ENCODE measurements at places on chromosomes 3 and 15.

DNA sequence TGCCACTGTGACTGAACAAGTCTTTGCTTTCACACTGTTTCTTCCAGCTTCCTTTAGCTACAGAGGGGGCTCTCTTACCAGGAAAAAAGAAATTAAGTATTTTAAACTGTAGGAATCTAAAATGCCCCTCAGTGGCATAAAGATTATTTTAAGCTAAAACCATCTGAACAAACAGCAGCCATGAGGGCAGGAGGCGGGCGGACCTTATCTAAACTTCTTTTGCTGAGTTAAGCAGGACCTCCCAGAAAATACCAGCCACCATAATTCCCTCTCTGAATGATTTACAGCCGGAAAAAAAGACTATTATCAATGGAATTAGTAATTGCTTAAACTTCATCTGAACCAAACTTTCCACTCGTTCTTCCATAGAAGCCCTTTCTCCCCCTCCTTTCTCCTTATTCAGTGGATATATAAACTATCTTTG, 5.2 kb upstream of the TOPAZ1 start:
- DNase-seq: no peak

DNA sequence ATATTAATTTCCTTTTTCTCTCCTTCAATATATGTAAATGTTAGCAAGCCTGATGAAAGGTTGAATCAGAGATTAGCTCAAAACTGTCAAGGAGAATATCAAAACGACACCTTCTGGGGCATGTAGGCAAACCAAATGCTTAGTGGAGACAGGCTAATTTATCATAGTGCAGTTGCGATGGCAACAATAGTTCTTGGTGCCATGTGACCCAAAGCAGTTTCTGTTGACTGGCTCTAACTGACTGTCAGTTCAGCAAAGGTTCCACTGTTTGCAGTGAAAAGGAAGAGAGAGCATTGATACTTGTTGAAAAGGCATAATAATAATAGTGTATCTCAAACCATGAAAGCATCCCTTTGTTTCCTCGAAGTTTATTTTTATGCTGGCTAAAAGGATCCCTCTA, 513.9 kb downstream of the NLGN1 start:
- no peak for DNase-seq

DNA sequence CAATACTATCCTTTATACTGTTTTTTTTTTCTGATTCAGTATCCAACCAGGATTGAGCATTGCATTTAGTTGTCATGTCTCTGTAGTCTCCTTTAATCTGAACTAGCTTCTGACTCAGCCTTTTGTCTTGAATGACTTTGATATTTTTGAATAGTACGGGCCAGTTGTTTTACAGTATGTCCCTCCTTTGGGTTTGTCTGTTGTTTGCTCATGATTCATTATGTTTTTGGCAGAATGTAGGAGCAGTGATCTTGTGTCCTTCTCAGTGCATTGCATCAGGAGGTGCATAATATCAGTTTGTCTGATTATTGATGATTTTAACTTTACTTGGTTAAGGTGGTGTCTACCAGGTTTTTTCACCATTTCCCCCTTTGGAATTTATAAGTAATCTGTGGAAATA, 20.5 kb downstream of the EXOG start:
- no peak for DNase-seq

DNA sequence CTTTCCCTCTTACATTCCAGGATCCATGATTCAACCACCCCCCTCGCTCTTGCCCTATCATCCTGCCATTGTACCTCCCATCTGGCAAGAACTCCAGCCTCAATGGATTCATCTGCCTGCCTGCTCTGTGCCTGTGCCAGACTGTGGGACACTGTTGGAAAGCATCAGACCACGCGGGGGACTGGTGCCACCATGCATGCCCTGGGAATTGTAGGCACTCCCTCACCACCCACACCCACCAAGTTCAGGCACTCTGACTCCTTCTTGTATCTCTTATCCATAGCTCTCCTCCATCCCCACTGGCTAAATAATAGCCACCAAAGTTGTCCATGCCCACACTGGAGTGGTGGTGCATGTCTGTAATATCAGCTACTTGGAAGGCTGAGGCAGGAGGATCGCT, 143.8 kb downstream of the TPRA1 start:
- no peak for DNase-seq

DNA sequence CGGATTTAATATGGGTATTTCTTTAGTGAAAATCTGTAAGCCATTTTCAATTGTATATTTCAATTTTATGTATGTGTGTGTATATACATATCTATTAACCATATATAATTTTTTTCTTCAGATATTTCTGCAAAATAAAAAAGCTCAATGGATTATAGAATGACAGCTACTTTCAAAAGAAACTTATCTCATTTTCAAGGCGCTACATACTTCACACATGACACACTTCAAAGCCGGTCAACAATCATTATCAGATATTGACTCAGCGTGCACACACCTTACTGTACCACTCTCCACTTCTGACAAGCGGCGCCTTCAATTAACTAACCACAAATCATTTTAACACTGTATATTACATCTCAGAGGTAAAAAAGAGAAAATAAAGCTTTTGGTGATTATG, 39.6 kb downstream of the ATP13A3 start:
- no peak for DNase-seq

- DNase-seq: no peak
Measured at GRCh38 chr3:8843347-8843746, 73.9 kb upstream of the OXTR start.

- DNase-seq: no peak
Measured at GRCh38 chr3:42704136-42704841, 1.7 kb upstream of the HHATL start.

- DNase-seq: no peak
Measured at GRCh38 chr15:58407778-58408177, 24.0 kb upstream of the LIPC start.

GRCh38 chr15:31320022-31320421, 6.6 kb upstream of the KLF13 start:
- DNase-seq: no peak

- no peak for DNase-seq
Measured at GRCh38 chr3:179247289-179248015, 3.5 kb downstream of the KCNMB3 start.

DNA sequence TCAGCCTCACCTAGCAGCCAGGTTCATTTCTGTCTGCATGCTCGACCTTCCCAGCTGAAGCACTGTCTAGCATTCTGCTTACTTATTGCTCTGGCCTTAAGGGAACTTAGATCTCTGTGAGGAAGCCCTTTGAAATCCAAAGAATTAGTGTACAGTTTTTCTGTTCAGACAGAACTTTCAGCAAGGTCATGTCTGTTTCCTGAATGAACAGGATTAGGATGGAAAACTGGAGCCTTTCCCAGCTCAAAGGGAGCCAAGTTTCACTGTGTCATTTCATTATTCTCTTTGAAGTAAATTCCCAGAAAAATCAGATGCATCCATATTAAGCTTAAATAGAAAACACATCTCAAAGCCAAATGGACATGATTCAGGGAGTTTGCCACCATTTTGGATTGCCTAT, 457.3 kb upstream of the KCNMB2 start:
- no peak for DNase-seq

DNA sequence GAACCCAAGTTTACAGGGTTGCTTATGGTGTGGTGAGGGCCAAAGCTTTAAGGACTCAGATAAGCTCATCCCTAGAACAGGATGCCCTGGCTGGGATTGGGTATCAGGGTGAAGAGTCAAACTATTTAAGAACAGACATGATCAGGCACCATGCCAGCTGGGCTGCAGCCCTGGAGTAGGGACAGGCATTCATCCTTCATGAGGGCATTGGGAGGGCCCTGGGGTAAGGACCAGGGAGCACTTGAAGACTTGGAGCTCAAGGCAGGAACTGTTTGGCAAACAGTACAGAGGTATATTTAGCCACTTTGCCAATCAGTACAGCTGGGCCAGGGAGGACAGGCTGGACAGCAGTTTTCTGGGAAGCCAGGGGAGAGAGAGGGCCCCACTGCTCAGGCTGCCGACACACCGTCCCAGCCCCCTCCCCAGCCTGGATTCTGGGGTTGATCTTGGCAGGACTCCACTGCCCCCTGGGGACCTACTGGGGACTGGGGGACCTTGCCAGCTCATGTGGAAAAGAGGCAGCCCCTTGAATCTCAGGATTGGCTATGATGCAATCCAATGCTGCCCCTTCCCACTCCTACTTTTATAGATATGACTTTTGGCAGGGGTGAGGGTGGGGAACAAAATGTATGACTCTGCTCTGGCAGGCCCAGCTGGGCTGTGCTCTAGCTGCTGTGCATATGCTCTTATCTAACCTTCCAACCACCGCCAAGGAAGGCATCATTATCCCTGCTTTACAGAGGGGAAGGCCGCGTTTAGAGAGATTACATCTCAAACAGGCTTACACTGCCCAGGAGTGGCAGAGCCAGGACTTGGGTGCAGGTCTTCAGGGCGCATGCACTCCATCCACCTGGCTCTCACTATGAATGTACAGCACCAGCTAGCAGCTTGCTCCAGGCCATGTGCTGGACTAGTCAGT, 2.3 kb downstream of the PLA2G4E start:
- DNase-seq: no peak

DNA sequence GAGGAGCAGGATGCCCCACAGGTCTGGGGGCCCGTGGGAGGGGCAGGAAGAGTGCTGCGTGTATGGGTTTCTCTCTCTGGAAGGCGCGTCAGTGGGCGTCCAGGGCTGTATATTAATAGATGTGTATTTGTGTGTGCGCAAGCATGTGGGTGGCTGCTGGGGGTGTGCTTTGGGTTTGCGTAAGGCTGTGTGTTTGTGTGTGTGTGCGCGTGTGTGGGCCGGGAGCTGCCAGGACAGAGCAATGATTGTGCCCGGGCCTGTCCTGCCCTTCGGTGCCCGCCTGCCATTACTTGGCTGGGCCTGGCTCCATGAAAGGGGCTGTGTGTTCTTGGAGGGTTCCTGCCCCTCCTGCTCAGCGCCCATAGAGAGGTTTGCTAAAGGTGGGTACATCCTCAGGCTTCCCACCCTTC, 16.3 kb downstream of the CSPG4 start:
- peak; percentile 41 for DNase-seq

DNA sequence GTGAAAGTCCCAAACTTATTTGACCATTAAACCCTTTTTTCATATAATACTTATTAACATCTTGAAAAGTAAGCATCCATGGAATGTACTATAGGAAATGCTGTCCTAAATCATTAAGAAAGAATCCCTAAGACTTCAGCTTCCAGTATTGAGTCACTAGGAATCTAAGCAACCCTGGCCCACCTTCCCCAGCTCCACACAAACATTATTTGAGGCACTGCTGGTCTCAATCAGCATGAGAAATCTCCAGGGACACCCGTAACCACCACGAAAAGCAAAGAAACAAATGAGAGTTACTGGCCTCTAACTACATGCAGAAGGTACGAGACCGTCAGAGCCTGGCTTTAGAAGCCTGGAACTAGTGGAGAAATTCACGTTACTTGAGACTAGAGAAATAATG, 68.2 kb downstream of the POLQ start:
- no peak for DNase-seq

GRCh38 chr3:192727032-192727847, at the start of gene FGF12:
TSS of gene FGF12 (minus strand) at chr3:192727541.
- peak; percentile 8 for DNase-seq

Data from GM12865 (cell line).